ENCODE measurements at places on chromosomes 7 and 10.

GRCh38 chr7:118169146-118169545 lies 14.8 kb upstream of the LSM8 start:
- no peak for DNase-seq

GRCh38 chr7:152704796-152705384 lies 28.9 kb upstream of the XRCC2 start:
- no peak for DNase-seq

DNA sequence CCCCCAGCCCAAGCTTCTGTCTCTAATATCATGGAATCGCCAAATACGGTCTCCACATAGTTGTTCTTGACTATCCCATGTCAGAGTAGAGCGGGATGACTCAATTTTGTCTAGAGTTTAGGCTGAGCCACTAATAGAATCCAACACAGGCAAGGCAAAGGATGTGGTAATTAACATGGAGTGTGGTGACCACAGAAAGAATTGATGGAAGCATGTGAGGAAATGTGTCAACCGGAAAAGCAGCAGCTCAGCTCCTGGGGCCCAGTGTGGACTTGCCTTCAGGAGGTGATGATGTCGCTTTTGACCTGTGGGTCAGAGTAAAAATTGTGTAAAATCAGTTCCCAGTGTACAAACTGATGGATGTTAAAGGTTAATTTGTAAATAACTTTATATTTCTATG lies 139.3 kb upstream of the KLF6 start:
- no peak for DNase-seq

DNA sequence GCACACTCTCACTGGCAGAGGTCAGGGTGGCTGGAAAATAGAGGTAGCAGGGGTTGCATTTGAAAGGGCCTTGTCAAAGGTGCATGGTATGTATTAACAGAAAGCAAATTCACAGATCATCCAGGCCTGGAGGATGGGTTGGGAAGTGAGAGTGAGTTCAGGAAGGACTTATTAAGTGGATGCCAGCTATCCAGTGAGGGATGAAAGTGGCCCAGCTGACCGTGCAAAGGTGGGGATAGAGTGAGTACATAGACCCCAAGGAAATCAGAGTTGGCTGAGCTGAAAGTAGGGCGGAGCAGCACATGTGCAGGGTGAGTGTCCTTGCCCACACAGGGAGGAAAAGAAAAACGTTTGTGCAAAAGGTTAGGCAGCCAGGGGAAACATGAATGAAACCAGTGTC lies 58.1 kb downstream of the HECW1 start:
- DNase-seq, result no peak

DNA sequence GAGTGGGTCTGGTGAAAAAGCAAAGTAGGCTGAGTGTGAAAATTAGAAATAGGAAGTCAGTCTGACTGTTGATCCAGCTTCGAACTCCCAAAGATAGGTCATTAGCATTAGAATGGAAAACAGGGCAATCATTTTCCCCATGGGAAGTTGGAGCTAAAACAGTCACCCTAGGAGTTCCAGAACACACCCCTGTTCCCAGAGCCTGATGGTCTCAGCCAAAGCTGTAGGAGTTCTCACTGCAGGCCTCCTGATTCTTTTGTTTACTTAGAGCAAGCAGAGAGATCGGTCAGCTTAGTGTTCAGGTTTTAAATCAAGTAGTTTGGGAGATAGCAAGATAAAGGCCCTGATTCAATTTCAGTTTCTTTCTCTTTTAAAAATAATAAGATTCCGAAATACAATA lies 28.8 kb upstream of the JCAD start:
- no peak for DNase-seq

DNA sequence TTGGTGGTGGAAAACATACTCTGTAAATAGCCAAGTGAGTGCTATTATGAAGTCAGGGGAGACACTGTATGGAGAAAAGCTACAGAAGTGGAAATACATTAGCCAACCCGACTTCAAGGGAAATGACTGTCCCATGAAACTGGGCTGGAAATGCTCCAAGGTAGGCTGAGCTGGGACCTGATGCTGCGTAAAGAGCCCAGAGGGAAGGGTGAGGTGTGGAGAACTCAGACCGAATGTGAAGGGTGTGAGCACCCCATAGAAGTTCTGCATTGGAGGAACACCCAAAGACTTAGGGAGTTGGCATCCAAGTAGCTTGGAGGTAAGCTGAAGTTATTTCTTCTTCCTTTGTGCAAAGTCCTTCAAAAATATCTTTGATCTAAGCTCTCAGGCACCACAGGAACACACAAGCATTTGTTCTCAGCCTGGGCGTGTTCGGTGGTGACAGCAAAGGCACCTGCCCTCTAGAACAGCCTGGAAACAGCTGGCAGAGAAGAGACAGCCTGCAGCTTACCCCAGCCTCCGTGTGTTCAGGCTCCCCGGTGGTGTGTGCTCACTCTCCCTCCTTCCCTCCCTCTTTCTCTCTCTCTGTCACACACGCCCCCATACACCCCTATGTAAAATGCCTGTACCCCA lies 19.1 kb upstream of the GJD4 start:
- DNase-seq, result no peak

- DNase-seq, result no peak
Observed at GRCh38 chr7:42180806-42181205, 56.2 kb downstream of the GLI3 start.

DNA sequence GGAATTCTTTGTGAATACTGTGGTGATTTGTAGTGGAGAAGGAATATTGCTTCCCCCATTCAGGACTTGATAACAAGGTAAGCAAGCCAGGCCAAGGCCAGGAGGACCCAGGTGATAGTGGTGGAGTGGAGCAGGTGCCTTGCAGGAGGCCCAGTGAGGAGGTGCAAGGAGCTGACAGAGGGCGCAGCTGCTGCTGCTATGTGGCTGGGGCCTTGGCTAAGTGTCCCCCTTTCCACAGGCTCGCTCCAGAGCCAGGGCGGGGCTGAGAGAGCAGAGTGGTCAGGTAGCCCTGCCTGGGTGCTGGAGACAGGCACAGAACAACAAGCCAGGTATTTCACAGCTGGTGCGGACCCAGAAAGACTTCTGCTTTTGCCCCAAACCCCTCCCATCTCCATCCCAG lies 162.9 kb downstream of the EGFR start:
- DNase-seq, result no peak

DNA sequence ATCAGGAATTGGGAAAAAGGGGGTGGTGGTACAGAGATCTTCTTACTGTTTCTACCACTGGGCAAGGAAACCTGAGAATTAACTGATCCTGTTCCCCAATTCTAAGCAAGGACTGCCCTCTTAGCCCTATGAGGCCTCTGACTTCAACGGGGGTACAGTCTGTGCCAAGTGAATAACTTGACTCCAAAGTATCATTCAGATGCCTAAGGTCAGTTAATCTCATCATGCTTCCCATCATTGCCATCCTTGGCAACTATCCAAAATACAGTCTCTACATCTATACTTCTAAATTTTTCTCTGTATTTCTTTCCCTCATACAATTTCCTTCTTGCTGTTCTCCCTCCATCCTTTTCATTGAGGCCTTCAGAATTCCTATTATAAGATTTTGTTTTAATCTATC lies 10.5 kb downstream of the PPP3CB start:
- DNase-seq, result no peak

DNA sequence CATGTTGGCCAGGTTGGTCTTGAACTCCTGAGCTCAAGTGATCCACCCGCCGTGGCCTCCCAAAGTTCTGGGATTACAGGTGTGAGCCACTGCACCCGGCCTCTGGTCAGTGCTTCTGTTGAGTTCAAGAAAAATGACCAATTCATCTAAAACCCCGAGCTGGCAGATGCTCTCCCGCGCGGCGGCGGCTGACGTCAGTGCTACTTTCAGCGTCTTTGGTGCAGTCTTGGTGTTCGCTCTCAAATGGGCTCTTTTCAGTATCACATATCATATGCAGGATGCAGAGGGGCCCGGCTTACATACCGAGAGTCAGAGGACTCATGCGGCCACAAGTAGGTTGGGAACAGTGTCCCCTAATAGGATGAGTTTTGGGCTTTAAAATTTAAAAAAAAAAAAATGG lies 125.9 kb downstream of the CUX1 start:
- no peak for DNase-seq

DNA sequence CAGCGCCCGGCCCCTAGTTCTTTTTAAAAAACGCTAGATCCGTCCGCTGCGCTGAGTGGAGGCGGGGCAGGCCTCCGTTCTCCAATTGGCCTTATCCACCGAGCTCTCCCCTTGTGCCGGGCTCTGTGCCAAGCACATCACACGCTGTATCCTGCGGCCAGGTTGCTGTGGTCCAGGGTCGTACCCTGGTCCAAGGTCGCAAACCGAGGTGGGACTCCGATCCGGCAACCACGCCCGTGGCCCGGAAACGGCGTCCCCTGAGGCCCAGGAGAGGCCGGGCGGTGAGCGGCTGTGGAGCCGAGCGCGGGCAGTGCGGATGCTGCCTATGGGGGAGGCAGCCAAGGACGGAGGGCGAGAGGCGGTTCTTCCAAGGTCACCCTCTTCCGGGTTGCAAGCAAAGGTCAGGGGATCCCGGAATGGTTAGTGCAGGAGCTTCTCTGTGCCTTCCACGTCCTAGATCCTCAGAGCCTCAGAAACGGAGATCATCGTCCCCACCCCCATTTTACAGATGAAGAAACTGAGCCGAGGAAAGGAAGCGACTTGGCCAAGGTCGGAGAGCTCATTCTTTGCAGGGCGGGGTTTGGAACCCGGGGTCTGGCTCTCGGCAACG lies 72.4 kb upstream of the LRRC4 start:
- peak; percentile 24 for DNase-seq

GRCh38 chr7:130721486-130722277 lies 12.3 kb downstream of the KLF14 start:
- DNase-seq, result no peak

DNA sequence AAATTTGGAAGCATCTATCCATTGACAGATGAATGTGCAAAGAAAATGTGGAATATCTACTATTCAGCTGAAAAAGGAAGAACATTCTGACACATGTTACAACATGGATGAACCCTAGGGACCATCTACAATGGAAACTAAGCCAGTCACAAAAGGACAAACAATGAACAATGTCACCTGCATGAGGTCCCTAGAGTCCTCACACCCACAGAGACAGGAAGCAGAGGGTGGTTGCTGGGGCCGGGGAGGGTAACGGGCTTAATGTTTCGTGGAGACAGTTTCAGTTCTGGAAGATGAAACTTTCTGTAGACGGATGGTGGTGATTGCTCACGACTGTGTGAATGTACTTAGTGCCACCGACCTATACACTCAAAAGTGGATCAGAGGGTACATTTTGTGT lies 282.9 kb downstream of the ADARB2 start:
- DNase-seq, result peak; percentile 81

GRCh38 chr7:110003827-110004226 lies 1087.1 kb upstream of the LRRN3 start:
- DNase-seq, result no peak

- no peak for DNase-seq
Observed at GRCh38 chr10:103590744-103591291, 97.3 kb downstream of the NEURL1 start.

GRCh38 chr10:110636932-110637557 lies 7.1 kb upstream of the RBM20 start:
- DNase-seq, result no peak

DNA sequence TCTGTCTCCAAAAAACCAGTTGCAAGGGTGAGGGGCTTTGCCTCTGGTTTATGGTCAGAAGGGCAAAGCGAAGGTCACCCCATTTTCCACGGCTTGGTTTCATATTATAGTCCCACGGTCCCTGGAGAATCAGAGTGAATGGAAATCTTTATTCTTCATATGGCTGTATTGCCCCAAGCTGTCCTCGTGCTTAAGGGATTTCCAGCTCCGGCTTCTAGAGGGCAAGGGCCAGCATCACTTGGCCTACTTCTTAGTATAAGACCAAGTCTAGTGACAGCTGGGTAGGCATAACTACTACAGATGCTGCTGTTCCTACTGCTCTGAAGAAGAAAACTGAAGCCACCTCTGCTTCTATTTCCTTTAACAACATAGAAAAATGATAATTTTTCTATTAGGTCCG lies 63.2 kb downstream of the PARP12 start:
- no peak for DNase-seq
